ENCODE measurements at places on chromosomes 13 and 19.

DNA sequence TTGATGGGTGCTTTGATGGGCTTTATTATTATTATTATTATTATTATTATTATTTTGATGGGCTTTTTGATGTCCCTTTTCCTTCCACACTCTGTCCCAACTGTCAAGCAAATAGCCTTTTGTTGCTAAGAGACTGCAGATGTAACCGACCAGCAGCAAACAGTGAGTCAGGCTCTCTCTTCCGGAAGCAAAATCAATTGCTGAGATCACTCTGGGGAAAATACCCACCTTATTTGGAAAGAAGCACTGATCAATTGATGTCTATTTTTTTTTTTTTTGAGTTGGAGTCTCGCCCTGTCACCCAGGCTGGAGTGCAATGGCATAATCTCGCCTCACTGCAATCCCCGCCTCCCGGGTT, 2.9 kb downstream of the LDLR start:
- peak; percentile 93 for DNase-seq

GRCh38 chr13:94312511-94313216, 166.8 kb downstream of the DCT start:
- peak; percentile 34 for DNase-seq

- DNase-seq: no peak
Observed at GRCh38 chr13:66536746-66537145, 693.4 kb downstream of the PCDH9 start.

DNA sequence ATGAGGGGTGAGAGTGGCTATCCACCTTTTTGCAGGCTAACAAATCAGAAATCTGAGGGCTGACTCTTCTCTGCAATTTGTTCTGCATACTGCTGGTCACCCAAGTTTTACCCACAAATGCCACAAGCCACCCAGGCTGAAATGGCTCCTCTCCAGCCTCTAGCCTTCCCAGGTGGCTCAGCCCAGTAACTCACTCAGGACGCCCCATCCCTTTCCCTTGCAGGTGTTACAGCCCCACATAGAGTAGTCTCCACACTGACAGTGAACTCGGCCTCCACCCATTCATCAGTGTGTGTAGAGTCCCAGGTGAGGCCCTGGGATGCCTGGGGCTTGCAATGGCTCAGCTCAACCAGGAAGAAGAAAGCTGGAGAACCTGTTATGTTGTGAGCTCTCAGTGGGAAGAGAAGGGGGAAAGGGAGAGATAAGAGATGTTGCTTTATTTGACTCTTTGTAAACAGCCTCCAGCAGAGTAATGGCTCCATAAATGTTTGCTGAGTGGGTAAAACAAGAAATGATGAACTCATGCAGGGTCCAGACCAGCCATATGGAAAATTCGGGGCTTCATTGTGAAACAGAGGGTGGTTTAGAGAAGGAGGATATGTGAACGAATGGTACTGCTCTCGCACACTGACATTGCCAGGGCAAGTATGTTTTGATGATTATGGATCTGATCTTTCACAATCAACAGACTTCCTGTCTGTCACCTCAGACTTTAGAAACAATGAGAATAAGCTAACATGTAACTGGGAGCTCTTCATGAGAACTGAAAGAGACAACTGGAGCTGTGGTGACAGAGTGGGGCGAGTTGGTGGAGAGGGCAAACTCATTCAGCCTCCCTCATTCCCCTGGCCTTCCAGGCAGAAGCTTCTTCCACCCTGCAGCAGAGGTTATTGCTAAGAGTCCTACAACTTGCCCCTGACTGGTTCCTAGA, 74.2 kb upstream of the RFC3 start:
- peak; percentile 37 for DNase-seq

DNA sequence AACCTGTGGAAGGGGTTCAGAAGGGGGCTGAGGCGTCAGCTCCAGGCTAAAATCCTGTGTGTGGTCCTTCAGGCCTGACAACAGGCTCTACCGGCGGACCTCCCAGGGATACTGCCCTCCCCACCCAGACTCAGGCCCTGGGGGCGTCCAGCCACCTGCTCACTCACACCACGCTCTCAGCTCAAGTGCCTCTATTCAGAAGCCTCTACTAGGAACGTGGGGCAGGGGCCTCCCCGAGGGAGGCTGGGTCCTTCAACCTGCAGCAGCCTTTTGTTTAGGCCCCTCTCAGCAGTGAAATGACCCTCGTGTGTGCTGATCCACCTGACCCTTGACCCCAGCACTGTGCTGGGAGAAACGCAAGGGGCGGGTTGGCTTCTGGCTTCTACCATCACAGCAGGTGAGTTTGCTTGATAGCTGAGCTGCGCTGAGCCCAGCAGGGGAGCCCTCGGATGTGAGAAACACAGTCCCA, 10.6 kb downstream of the PLPP2 start:
- DNase-seq: no peak

DNA sequence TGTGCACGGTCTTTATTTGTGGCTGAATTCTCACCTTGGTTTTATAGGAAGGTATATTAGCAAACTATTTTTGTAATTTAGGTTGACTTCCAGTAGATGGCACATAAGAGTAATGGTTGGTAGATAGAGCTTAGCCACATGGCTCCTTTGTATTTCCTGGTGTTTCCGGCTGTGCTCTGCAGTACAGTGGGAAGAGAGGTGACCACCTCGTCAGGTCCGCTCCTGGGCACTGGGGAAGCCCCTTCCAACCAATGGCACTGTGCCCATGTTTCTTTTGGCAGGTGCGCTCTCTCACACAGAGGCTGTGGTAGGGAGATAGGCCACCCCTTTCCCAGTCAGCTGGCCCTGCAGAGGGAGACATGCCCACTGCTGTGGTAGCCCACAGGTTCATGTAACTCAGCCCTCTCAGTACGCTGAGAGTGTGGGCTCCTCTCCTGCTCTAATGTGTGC, 74.3 kb upstream of the ATP12A start:
- no peak for DNase-seq

DNA sequence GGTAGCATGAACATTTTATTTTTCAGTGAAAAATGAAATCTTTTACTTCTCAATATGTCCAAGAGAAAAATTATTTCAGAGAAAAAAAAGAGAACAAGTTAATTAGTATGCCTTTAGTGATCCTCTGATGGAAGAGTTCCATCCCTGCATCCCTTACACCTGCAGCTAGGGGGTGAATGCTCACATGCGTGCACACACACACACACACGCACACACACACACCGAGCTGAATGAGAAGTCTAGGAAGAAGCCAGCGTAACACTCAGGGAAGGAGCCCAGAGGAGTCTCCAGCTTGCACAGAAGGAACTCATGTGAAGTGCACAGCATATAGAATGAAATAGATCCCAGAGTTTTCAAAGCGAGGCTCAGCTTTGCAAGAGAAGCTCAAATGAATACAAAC, 510.5 kb downstream of the IRS2 start:
- no peak for DNase-seq

DNA sequence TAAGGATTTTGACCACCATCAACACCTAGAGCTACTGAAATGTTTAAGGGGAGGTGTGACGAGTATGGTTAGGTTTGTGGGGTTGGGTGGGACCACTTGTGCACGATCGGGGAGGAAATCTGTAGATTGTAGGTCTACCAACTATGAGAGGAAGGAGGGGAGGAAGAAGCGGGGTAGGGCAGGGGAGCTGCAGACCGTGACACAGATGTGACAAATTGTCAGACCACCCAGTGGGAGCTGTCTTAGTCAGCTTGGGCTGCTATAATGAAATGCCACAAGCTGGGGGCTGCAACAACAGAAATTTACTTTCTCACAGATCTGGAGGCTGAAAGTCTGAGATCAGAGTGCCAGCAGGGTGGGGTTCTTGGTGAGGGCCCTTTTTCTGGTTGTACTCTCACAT, 62.2 kb upstream of the ARGLU1 start:
- no peak for DNase-seq

DNA sequence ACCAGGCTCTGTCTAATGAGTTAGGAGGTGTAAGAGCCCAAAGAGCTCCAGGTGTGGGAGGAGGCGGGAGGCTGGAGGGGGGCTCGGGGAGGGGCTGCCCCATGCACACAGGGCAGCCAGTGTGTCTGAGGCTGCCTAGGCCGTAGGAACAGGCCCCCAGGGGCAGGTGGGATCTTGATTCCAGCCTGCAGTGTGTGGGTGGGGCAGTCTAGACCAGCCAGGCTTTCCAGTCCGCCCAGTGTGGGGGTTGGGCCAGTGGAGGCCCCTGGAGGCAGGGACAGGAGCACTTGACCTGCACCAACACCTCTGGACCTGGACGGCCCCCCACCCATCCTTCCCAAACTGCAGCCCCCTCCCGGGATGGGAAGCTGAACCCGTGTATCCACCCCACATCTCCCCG, 5.4 kb upstream of the CAMSAP3 start:
- no peak for DNase-seq

- DNase-seq: no peak
Observed at GRCh38 chr13:66224663-66225062, 1005.5 kb downstream of the PCDH9 start.

GRCh38 chr19:15635016-15635805, 5.5 kb upstream of the CYP4F3 start:
- no peak for DNase-seq

DNA sequence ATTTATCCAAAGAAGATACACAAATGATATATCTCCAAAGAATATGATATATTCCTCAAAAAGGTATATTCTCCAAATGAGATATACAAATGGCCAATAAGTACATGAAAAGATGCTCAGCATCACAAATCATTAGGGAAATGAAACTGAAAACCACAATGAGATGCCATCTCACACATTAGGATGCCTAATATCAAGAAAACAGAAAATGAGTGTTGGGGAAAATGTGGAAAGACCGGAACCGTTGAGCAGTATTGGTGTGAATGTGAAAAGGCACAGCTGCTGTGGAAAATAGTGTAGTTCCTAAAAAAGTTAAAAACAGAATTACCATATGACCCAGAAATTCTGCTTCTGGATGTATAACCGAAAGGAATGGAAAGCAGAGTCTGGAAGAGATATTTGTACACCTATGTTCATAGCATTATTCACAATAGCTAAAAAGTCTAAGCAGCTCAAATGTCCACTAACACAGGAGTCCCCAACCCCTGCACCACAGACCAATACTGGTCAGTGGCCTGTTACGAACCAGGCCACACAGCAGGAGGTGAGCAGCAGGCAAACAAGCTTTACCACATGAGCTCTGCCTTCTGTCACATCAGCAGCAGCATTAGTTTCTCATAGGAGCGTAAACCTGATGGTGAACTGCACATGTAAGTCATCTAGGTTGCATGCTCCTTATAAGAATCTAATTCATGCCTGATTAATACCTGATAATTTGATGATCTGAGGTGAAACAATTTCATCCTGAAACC, 291.9 kb downstream of the PCDH20 start:
- no peak for DNase-seq

DNA sequence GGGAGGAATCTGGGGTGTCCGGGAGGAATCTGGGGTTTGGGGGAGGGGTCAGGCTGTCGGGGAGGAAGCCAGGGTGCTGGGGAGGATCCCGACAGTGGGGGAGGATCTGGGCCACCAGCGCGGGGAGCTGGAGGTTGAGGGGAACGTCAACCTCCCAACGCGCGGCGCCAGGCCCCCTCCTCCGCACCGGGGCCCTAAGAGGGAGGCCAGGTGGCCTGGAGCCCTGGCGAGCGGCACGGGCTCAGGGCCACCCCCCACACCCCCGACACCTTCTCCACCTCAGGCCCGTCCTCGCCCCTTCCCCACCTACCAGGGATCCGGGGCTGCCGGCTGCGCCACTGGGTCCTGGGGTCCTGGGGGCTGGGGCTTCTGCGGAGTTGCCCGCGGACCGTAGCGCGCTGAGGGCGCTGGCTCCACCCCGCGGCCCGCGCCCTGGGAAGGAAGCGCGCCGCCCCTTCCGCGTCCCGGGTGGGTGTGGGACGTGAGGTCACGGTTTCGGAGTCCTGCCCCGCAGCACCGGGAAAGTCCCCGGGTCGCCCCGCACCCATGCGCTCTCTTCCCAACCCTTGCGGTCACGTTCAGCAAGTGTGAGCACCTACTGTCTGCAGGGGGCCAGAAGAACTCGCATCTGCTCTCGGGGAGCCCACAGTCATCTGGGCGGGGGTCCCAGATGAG, at the start of gene TICAM1:
TSS of gene TICAM1 (minus strand) at position 409 of the 675 bp plus-strand sequence. CDS start 13,335 bp downstream, outside the sequence.
- DNase-seq: peak; percentile 91

DNA sequence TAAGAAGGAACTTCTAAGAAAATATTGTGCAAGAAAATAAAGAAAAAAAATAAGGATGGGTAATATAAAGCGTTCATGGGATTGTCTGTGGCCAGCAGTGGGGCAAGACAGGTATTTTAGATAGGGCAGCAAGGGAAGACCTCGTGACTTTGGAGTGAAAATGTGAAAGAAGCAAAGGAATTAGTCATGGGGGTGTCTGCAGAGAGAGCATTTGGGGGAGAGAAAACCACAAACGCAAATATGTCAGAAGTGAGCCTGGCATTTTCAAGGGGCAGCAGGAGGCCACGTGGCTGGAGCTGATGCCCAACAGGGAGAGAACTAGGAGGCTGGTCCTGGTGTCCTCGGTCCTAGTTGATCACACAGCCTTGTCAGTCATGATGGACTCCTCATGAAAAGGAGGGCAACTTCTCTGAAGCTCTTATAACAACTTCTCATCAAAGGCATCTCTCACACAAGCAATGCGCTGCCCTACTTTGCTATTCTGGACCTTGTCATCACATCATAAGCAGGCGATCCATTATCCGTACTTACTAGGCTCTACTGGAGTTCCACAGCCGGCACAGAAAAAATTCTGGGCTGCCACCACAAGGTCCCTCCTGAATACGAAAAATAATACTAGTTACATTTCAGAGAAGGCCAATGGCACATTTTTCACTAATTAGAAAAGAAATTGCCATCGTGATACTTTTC, 31.0 kb downstream of the RUBCNL start:
- no peak for DNase-seq

GRCh38 chr19:42553292-42554045, 25.2 kb upstream of the CEACAM1 start:
- no peak for DNase-seq

GRCh38 chr13:106573868-106574267, 5.9 kb upstream of the ARGLU1 start:
- no peak for DNase-seq

DNA sequence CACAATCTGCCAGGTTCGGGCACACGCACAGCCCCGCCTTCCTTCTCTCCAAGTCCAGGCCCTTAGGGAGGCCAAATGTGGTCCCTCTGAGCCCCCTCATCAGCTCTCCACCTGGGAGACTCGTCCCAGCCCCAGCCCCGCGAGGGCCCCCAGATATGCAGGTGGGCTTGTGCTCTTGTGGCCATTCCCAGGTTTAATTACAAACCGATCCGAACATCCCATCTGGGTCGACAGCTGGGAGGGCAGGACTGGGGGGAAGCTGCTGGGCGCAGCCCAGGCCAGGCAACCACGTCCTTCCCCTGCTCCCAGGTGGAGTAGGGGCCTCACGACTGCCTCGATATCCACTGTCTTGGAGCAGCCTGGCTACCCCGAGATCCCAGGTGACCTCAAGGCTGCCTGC, 7.5 kb upstream of the C2CD4C start:
- no peak for DNase-seq

Data from CD4-positive, alpha-beta T cell treated with Interleukin-17A for 1 hour (primary cell).